Suppressor macrophage (primary cell): ENCODE measurements at places on chromosomes 5 and 9.

- DNase-seq: no peak
Observed at GRCh38 chr5:85951707-85952210, 666.0 kb upstream of the COX7C start.

DNA sequence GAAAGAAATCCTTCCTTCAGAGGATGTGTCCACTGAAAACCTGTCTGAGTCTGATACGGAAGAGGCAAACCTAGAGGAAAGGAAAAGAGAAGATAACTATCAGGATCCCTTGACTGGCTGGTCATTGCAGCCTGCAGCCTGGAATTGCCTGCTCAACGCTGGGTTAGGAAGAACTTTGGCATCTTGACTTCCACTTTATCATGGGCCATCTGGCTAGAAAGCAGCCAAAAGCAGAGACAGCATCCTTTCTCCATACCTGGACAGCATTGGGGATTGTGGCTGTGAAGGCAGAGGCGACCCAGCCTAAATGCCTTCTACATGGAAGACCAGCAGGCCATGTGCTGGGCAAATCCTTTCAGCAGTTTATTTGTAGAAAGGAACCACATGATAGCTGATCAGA is 58.7 kb upstream of the PTPN3 start:
- DNase-seq: no peak

- peak; percentile 65 for DNase-seq
Observed at GRCh38 chr5:177364159-177364962, 6.6 kb downstream of the RGS14 start.

DNA sequence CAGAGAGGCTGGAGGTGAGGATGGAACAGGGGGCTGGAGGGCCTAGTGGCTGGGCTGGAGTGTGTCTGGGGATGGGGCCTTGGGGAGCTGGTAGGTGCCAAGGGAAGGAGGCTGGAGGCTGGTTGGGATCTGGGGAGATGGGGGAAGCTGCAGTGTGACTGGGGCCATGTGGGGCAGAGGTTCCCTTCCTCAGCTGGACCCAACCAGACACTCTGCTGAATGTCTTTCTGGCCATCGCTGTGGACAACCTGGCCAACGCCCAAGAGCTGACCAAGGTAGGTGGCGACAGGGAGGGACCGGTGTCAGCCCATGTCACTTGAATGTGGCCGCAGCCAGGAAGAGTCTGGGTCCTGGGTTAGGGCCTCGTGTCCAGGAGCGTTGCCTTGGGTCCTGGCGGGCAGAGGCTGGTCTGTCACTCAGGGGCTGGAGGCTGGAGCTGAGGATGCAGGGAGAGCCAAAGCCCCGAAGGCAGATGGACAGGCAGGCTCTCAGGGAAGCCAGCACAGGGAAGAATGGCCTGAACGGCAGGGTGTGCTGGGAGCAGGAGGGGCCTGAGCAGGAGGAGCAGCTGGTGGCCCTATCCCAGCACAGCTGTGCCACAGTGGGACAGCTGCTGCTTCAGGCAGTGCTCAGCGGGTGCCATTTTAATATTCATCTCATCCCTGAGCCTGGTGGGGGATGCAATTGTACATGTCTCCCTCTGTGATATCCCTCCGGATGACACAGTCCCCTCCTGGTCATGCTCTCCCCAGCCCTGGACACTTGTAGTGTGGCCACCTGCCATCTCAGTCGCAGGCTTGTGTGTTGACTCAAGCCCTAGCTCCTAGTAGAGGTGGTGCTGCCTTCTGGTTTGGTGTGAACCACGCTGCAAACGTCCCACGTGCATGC is 132.5 kb downstream of the CACNA1B start:
- no peak for DNase-seq

DNA sequence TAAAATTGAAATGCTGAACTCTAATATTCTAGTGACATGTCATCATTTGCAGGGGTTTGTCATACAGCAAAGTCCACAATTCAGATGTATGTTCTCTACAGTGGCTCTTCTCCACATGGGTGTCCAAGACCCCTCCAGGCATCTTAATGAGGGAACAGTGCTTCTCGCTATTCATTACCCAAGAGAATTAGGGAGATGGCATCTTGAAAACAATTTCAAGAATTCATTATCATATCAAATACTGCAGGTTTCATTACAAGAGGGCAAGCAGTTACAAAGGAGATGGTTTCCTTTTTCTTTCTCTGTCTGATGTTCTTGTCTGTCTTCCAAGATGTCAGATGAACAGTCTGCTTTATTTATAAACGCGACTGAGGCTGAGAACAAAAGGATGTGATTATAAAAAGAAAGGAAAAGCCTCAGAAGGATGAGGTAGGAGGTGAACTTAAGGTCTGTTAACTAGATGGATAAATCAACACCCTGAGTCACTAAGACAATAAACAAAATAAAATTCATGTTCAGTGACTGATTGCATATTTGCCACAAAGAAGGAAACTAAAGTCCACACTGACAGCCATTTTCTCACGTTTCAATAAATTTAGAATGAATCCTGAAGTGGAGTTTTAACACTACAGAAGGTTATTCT is 326.7 kb upstream of the EFNA5 start:
- no peak for DNase-seq

DNA sequence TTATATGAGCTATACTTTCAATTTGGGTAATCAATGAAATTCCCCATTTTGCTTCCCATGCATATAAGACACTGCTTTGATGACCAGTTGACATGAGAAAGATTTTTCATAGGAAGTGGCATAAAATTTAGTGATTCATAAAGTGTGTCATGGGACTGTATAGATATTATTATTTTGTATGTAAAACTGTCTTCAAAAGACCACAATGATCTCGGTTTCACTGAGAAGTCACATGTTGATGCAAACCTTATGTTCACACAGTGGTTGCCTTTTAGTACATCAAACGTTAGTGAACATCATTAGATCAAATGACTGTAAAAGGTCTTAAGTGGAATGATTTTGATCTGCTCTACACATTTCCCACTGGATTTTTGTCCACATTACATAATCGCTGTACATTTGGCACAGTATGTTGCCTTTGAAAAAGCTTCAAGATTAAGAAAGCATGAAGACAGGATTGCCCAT is 349.2 kb upstream of the MEF2C start:
- no peak for DNase-seq

GRCh38 chr9:130110596-130111021 is 56.9 kb downstream of the GPR107 start:
- DNase-seq: no peak

DNA sequence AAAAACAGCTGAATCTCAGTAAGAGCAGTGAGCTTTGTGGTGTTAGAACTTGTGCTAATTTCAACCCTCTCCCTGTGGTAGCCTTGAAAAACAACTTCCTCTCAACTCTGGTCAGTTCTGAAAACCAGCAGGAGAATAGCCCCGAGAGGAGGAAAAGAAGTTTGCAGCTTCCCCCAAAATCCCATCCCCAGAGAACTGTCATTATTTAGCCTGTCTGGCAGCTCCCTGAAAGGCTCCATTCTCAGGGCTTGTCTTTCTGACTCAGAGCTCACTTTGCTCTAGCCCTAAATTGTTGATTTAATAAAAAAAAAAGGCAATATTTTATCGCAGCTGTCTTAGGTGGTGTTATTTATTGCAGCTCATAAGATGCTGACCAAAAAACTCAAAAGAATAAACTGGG is 11.4 kb upstream of the SLC45A2 start:
- DNase-seq: peak; percentile 13

GRCh38 chr5:76074487-76075065 is 8.6 kb upstream of the SV2C start:
- peak; percentile 67 for DNase-seq

GRCh38 chr9:117992006-117992405 is 287.8 kb downstream of the TLR4 start:
- no peak for DNase-seq

DNA sequence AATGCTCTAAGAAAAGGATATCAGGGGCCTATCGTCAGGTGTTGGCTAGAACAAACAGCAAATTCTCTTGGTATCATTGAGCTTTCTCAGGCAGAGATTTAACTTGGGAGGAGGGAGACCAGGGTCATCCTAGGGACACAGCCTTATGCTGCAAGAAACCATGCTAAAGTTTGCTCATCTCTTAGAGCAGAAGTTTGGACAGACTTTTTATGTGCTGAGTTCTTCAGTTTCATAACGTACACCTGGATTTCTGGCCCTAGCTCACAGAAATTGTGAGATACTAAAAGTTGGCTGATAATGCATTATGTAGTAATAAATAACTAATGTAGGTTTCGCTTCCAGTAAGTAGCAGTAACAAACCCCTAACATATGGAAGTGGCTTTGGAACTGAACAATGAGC is 1359.8 kb upstream of the CDH9 start:
- DNase-seq: no peak

GRCh38 chr9:36945999-36946398 is 88.1 kb downstream of the PAX5 start:
- DNase-seq: no peak

DNA sequence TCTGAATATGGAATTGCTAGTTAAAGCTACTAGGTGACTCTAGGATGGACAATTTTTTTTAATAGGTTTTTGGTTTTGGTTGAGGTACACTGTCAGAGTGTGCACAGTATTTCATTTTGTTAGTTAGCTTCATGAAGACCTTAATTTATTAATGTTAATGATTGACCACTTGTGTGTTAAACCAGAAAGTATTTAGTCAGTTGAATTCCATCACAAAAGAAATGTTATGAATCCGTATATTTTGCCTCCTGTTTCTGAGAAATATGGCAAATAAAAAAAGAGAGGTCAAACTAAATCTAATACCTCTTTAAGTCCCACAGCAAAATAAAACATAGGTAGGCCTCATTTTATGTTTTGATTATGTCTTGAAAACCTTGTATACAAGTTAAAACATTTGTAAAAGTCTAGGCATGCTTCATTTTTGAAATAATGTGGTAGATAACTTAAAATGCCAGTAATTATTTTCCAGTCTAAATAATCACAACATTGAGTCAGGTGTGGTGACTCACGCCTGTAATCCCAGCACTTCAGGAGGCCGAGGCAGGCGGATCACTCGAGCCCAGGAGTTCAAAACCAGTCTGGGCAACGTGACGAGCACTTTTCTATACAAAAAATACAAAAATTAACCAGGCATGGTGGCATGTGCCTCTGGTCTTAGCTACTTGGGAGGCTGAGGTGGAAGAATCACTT is 50.8 kb downstream of the ITGA1 start:
- no peak for DNase-seq

- DNase-seq: no peak
Observed at GRCh38 chr9:24587883-24588282, 42.2 kb upstream of the IZUMO3 start.

DNA sequence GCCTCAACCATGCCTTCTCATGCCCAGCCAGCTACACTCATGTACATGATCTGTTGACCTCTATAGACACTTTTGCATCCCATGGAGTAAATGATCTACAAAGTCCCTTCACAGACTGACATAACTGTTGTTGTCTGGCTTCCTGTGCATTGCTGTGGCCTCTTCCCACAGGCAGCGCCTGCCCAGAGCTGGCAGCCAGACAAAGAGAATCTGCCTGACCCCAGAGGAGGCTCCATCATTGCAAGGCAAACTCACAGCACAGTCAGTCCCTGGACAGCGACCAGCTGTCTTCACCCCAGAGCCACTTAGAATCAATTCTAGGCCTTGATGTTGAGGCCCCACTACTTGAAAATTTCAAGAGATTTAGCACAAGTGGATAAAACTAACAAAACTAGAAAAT is 65.5 kb downstream of the INSYN2B start:
- no peak for DNase-seq

- DNase-seq: no peak
Observed at GRCh38 chr5:157451806-157452205, 8.2 kb upstream of the NIPAL4 start.

- DNase-seq: no peak
Observed at GRCh38 chr5:26579712-26580111, 458.7 kb downstream of the CDH9 start.

DNA sequence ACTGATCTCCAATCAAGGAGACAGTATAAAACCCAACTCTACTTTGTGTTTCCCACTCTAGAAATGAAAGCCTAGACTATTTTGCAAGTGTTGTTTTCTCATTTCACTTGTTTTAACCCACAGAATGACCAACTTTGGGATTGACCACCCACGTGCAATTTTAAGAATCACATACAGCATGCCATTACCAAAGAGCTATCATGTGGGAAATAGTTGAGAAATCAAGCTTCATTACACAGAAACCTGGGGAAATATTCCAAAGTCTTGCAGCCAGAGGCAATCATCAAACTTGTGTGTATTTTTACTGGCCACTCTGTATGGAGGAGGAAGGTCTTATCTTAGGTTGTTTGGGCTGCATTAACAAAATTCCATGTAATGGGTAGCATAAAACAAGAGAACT is 451.4 kb upstream of the DAB2 start:
- DNase-seq: peak; percentile 42

- DNase-seq: peak; percentile 23
Observed at GRCh38 chr5:1409381-1410110, 35.7 kb downstream of the SLC6A3 start.

GRCh38 chr5:169347786-169348185 is 46.8 kb upstream of the SLIT3 start:
- no peak for DNase-seq

DNA sequence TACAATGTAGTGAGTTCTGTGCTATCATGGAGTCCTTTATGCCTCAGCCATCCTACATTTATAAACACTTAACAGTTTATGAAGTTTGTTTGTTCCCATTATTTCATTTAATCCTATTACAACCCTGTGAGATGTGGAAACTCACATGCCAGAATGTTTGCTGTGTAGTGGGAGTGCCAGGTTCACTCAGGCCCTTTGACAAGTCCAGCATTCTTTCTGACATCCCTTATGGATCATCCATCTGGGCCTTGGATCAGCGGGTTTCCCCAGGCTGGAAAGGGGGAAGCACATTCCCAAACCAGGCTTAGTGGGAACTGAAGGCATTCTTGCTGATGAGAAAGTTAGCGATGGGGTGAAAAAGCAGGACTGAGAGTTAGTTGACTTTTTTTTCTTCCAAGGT is 128.1 kb upstream of the OTULINL start:
- DNase-seq: no peak

- DNase-seq: no peak
Observed at GRCh38 chr5:61435368-61435767, 103.3 kb downstream of the ZSWIM6 start.

- DNase-seq: no peak
Observed at GRCh38 chr9:136306211-136307208, 2.6 kb upstream of the CCDC187 start.

GRCh38 chr9:127910613-127911205 is 6.1 kb downstream of the ST6GALNAC4 start:
- DNase-seq: no peak

DNA sequence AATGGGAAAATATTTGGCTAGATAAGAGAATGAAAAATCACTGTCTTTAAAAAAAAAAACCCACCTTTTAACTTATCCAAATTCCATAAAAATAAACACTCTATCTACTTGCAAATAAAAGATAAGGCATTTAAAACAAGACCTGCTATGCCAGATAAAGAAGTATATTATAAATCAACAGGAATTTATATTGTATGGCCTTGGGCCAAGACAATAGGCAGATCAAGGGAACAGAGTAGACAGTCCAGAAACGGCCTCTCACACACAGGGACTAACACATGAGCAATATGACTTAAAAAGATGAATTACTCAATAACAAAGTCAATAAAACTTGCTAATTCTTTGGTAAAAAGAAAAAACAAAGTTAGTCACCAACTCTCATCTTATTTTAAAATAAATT is 34.7 kb upstream of the ICE1 start:
- no peak for DNase-seq

GRCh38 chr5:67447732-67448131 is 251.1 kb upstream of the CD180 start:
- no peak for DNase-seq

GRCh38 chr5:173883347-173883924 is 4.7 kb upstream of the CPEB4 start:
- DNase-seq: no peak
